MM.1S (cell line): ENCODE measurements at places on chromosomes 3 and 15.
A peak's percentile ranks its signal among the peaks of the same experiment; 100 is the strongest.

- DNase-seq = peak; percentile 74
Measured at GRCh38 chr3:29686889-29687592, 406.2 kb downstream of the RBMS3 start.

- DNase-seq = peak; percentile 20
Measured at GRCh38 chr3:194592798-194593752, 40.1 kb downstream of the TMEM44 start.

DNA sequence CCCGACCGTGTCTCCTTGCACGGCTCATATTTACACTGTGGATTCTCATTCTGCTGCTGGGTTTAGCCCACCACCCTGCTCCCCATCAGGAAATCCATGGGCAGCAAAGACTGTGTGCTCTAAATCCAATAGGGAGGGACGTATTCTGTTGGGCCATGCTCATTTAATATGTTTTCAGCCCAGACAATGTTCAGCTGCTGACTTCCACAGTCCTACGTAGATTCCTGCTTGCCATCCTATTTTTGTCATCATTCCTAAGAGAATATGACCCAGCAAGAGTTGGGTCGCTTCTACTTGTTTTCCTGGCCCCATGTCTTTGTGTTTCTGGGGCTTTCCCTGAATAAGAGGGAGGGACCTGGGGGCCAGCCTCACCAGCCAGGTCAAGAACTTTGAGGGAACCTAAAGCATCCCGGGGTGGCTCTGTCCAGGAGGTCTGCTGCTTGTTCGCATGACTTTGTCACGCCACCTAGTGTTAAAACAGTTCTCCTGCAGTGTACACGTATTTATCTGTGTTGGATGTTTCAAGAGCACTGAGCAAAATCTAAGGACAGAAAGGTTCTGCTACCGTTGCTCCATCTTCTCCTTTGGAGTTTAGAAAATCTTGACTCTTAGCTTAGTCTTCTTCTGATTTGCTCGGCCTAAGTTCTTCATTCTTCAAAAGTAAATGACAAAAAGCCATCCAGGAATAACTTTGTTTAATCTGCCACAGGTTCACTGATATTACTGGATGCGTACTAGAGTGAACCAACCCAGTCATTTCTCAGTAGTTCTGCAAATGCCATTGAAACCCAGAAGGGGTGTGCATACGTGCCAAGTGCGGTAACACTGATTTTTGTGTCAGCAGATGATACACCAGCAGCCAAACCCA, 79.8 kb upstream of the NR2E3 start:
- DNase-seq = peak; percentile 70

DNA sequence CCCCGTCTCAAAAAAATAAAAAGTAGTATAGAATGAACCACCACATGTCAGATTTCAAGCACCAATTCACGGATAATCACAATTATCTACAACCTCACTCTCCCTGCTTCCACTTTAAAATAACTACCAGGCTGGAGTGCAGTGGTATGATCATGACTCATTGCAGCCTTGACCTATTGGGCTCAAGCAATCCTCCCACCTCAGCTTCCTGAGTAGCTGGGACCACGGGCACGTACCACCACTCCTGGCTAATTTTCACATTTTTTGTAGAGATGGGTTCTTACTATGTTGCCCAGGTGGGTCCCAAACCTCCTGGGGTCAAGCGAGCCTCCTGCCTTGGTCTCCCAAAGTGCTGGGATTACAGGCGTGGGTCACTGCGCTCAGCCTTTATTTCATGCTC, 38.1 kb upstream of the LDHAL6B start:
- DNase-seq = no peak

- peak; percentile 18 for DNase-seq
Measured at GRCh38 chr3:160257606-160258005, 32.4 kb downstream of the C3orf80 start.

DNA sequence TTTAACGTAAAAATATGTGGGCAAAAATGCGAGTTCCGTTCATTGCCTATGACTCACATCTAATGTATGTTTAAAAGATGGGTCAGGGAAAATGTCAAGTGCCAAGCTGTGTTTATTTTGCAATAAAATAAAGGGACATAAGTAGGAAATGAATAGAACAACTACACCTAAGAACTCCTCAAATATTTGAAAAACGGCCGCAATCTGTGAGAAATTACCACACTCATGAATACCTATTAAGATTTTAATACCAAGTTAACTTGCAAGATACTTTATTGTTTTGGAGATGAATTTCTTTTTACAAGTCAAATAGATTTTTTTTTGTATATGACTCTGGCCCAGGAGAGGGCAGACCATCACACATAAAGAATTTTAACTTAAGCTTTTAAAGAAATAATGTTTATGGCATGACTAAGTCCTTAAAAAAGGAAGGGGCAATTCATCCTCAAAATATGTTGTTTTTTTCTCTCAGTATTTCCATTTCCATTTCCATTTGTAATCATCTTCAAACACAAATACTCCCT, 152.7 kb downstream of the SUCNR1 start:
- DNase-seq = no peak

DNA sequence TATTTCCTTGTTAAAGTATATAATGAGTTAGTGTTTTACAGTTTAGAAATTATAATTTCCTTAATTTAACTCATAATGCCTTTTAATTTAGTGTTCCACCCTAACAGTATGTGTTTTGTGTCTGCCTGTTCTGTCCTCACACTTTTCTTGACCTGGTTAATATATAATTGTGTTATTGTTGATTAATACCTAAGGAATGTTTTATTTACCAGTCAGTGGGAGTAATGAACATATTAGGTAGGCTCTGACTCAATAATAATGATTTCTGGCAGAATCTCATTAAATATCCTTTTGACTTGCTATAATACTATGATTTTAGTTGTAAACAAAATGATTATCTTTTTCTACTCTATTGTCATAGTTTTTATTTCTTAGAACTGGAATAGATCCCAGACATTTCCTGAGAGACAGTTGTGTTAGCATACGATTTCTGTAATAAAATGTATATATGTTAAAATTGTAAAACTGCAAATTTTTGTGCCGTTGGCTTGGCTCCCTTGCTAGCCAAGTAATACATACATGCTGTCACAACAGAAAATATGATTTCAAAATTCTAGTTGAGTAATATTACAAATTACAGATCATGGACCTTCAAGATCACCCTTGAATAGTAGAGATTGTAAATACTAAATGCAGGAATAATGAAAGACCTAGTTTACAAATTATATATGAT, 51.9 kb downstream of the RASA2 start:
- no peak for DNase-seq

GRCh38 chr15:58513726-58514336, 82.0 kb downstream of the LIPC start:
- DNase-seq = no peak

DNA sequence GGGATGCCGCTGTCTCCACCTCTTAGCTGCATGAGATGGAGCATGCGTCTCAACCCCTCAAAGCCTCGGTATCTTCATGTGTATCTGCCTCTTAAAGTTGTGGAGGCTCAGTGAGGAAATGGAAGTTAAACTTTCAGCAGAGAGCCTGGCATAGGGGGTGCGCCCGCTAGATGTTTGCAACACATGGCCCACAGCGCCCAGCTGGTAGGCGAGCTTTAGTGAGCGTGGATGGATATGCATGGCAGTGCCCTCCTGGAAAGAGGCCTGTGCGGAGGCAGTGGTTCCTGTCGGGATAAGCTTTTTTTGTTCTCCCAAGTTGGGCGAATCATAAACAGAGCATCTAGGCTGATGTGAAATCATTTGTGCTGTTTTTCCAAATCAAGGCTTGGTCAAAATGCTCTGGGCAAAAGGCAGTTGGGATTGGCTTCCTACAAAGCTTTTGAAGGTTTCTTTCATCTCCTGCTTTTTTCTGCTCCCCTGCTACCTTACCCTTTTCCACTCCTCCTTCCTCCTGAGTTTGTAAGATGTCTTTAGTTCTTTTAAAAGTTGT, 272.4 kb upstream of the TPM1 start:
- no peak for DNase-seq

DNA sequence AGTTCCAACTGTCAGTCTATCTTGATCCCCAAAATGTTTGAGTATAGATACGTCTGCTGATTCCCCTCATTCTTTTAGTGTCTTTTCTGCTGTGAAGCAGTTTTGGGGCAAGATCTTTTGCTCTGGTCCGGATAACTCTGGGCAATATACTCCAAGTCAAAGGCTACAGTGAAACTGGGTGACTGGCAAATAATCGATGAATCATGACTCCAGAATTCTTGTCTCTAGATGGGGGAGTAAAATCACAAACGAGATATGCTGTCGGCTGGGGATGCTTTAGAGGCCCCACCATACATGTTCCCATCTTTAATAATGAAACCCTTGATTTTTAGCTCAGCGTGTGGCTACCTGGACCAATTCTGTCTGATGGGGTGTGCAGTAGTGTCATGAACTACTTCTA, 76.5 kb downstream of the KLF13 start:
- no peak for DNase-seq

GRCh38 chr3:48428088-48428571, 1.8 kb downstream of the PLXNB1 start:
- DNase-seq = no peak

GRCh38 chr3:3771094-3771493, 28.1 kb upstream of the LRRN1 start:
- no peak for DNase-seq

DNA sequence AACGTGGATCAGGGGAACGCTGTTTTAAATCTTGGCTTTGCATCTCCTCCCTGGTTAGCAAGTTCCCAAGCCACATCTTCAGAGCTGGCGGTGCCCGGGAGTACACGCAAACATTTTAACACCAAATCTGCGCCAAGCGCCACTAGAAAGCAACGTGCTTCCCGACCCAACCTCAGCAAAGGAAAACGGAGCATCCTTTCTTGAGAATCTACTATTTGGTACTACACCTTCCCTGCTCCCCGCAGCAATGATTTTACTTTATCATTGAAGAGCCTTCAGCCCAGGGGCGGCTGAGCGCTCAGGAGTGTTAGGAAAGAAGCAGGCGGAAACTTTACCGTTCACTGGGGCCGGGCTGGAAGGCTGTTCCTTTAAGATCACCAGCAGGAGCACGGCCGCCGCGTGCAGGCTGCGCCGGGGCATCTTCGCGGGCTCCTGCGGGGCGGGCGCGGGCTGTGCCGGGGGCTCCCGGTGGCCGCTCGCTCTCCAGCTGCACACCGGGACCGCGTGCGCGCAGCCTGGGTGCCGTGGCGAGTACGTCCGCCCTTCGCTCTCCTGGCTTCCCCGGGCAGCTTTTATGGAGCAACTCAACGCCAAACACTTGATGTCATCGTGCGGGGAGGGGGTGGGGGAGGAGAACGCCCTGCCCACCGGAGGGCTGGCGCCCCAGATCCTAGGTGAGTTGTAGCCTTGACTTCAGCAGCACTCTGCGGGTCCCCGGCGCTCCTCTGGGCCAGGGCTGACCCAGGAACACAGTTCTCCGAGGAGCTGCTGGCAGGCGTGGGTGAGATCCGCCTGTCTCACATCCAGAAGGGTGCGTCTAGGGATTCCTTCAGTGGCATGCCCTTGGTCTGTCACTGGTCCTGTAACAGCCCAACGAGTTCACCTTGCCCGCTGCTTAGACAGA, at the start of gene CA12:
Gene CA12 (minus strand): TSS at position 546 of the 904 bp plus-strand sequence. CDS start 126 bp downstream, at position 420.
- no peak for DNase-seq

DNA sequence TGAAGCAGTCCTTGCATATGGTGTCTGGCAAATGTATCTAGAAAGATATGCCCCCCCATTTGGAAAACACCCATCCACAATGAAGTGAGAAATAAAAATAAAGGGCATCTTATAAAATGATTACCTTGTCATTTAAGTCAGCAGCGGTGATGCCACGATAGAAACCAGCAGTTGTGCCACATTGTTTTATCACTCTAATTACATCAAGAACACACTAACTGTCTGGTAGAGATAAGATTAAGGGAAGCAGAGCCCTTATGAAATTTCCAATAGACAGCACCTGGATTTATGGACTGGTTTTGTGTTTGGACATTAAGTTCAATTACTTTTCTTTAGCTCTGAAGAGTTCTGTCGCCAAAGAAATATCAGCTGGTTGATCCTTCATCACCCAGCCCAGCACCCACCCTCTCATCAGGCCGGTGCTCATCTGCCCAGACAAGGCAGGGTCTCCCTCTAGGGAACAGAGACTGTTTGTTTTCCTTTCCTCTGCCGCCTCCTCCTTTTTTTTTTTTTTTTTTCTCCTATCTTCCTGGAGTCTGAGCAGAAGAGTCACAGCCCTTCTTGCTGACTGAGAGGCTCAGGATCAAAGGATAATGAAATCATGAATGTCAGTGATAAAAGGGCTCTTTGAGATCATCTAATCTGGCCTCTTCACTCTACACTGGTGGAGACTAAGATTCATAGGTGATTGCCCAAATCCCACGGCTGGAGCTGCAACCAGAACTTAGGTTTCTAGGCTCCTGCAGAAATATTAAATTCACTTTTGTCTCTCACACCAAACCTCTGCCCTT, 464.1 kb downstream of the NTRK3 start:
- DNase-seq = no peak

- peak; percentile 79 for DNase-seq
Measured at GRCh38 chr3:184154885-184155643, at the start of gene DVL3. Gene DVL3, plus strand, starts transcription at chr3:184155377. Its CDS starts 259 bp downstream, at chr3:184155636.

GRCh38 chr3:183185696-183186095, 23.2 kb upstream of the LAMP3 start:
- DNase-seq = no peak

- DNase-seq = no peak
Measured at GRCh38 chr3:47949979-47950378, 66.2 kb downstream of the MAP4 start.

GRCh38 chr3:43406643-43407023, 120.3 kb downstream of the SNRK start:
- DNase-seq = no peak

GRCh38 chr3:83890763-83891135, 1068.0 kb upstream of the CADM2 start:
- DNase-seq = no peak

DNA sequence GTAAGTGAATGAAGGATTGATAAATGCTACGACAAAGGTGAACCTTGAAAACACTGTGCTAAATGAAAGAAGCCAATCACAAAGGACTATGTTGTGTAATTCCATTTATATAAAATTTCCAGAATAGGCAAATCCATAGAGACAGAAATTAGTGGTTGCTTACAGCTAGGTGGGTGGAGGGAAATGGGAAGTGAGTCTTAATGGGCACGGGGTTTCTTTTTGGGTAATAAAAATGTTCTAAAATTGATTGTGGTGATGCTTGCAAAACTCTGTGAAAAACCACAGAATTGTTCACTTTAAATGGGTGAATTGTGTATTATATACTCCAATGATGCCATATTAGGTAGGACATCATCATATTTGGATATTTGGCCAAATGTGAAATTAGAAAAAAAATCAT, 20.9 kb upstream of the TEX9 start:
- no peak for DNase-seq

DNA sequence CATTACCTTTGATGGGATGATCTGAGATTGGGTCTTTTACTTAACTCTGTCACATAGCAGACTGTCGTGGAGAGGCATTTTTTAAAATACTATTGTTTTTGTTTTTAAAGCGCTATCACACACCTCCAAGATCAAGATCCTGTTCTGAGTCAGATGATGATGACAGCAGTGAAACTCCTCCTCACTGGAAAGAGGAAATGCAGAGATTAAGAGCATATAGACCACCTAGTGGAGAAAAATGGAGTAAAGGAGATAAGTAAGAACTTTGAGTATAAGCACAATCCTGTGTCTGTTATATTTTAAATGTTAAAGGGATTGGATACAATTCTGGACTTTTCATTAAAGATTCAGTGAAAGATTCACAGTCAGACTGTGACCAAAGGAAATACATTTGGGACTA, 18.4 kb upstream of the ZBTB47 start:
- DNase-seq = no peak
